Activated T-cell treated with anti-CD3 and anti-CD28 coated beads, Interleukin-2, amount 50 U/mL, for 72 hours (primary cell): ENCODE measurements at places on chromosomes 2 and 18. TPM values are rescaled to one million over a fixed set of nuclear protein-coding genes. Genes with fewer than 3 reads are reported as not detected.

GRCh38 chr18:30694773-30695172 lies 347.8 kb downstream of the DSC3 start:
- no peak for DNase-seq

GRCh38 chr2:221197225-221197856 lies 374.8 kb downstream of the EPHA4 start:
- DNase-seq, result no peak

- no peak for DNase-seq
These were observed 1150.0 kb downstream of the RPIA start for GRCh38 chr2:89841476-89841840.

DNA sequence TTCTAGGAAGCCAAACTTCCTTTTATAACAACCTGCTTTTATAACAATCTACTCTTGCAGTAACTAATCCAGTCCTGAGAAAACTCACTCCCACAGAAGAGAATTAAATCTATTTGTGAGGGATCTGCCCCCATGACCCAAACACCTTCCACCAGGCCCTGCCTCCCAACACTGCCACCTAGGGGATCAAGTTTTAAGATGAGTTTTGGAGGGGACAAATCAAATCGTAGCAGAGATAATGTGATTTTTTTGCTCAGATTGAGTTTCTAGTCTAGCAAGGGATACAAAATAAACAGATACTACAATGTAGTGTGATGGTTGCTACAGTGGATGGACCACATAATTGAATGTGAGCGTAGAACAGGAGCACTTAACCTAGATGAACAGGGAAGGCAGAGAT lies 52.2 kb downstream of the NCOA1 start:
- no peak for DNase-seq

The STARD6 gene
- total RNA-seq, result not detected
